ENCODE measurements at places on chromosomes 3 and 15.

DNA sequence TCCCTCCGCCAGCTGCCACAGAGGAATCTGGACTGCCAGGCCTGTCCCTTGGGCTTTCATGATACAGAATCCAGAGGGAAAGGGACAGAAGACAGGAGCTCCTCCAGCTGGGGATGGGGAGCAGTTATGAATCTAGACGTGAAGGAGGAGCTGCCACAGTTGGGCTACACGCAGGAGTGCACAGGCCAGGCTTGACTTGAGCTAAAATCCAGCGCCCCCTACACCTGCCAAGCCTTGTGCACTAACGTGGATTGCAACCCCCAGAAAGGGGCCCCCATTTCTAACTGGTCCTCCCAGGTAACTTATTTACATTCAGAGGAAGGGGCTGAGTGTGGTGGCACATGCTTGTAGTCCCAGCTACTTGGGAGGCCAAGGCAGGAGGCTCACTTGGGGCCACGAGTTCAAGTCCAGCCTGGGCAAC is 14.3 kb downstream of the KLHL6 start:
- DNase-seq: no peak

DNA sequence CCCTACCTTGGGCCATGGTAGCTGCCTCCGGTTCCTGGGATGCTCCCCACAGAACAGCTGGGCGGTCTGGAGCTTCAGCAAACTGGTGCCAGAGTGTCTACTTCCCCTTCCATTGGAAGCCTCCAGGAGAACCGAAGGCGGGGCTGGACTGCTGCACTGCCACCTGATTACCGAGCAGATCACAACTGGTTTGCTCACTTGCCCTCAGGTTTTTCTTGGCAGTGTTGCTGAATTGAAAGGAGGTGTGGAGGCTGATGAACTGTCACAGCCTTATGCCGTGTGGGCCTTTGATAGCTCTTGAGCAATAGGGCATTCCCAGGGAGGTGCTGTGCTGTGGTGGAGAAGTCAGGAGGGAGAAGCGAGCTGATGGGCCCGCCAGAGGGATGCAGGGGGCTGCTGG is at the start of gene TGM5:
TSS of gene TGM5 (minus strand) at position 95 of the 400 bp plus-strand sequence. CDS start at position 16, 79 bp downstream.
- no peak for DNase-seq

DNA sequence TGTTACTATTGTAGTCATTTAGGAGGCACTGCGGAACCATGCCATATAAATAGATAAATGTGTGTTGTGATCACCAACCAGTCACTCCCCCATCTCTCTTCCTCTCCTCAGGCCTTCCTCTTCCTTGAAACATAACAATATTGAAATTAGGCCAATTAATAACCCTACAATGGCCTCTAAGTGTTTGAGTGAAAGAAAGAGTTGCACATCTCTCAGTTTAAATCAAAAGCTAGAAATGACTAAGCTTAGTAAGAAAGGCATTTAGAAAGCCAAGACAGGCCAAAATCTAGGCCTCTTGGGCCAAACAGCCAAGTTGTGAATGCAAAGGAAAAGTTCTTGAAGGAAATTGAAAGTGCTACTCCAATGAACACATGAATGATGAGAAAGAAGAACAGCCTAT is 8.1 kb upstream of the DNASE1L3 start:
- DNase-seq: no peak

GRCh38 chr3:189948724-189949045 is 172.0 kb downstream of the P3H2 start:
- no peak for DNase-seq

DNA sequence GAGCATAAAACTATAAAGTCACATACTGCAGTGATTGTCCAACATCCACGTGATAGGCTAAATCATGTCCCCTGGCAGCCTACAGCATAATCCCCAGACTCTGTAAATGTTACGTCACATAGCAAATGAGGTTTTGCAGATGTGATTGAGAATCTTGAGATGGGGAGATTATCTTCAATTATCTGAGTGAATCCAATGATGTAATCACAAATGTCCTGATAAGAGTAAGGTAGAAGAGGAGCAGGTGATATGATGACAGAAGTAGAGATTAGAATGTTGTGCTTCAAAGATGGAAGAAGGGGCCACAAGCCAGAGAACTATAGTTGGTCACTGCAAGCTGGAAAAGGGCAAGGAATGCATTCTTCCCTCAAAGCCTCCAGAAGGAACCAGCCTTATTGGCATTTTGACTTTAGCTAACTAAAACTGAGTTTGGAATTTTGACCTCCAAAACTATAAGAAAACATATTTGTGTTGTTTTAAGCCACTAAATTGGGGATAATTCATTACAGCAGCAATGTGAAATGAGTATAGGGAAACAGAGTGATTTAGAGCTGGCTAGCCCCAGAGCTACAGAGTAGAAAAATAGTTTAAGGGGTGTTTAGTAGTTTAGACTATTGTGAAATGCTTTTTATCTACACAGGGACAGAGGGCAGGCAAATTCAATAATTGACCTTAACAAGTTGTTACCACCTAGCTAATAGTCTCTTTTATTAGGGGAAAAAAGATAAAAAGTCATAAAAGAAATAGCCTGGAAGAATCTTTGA is 15.2 kb downstream of the SLC2A2 start:
- DNase-seq: no peak

DNA sequence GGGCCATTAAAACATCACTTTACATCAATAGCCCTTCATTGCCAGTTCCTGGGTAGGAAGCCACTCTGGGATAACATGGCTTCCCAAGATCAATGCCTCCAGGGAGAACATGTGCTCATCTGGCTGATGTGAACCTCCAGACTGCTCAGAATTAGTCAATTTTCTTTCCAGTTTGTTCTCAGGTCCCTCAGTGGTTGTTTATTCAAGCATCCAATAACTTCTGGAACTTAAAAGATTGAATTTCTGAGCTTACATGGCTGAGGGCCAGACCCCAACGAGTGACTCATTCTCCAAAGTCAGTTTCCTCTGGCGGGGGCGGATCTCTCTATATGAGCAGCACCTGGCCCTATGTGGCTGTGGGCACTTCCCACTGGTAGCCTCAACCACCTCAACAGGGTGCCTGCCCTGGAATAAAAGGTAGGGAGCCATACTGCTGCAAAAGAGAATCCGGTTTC is 34.0 kb downstream of the LYZL4 start:
- DNase-seq: peak; percentile 71

DNA sequence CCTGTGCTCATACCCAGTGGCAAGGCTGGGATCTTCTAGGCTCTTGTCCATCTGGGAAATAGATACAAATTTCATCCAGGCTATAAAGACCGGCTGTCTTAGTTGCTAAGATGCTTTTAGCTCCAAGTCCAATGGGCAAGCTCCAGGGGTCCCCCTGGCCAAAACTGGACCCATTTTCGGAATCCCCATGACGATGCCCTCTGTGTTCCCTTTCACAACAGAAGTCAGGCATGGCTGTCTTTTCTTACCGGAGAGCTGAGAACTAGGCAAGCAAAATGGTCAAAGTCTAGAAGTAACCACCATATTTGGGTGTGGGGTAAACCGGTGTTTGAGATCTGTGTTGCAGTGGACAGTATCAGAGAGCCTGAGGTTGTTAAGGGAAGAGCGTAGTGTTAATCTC is 1.0 kb downstream of the GLYCTK start:
- peak; percentile 22 for DNase-seq

GRCh38 chr15:29821416-29822099 is 710 bp downstream of the TJP1 start:
- peak; percentile 71 for DNase-seq

- DNase-seq: no peak
These were observed 41.5 kb downstream of the TBC1D2B start for GRCh38 chr15:78035861-78036476.

- no peak for DNase-seq
These were observed 74.1 kb upstream of the CHRM5 start for GRCh38 chr15:33894193-33894592.

- no peak for DNase-seq
These were observed 36.8 kb upstream of the TBL1XR1 start for GRCh38 chr3:177234121-177234520.

GRCh38 chr3:124361566-124361965 is 368.7 kb upstream of the UMPS start:
- no peak for DNase-seq

DNA sequence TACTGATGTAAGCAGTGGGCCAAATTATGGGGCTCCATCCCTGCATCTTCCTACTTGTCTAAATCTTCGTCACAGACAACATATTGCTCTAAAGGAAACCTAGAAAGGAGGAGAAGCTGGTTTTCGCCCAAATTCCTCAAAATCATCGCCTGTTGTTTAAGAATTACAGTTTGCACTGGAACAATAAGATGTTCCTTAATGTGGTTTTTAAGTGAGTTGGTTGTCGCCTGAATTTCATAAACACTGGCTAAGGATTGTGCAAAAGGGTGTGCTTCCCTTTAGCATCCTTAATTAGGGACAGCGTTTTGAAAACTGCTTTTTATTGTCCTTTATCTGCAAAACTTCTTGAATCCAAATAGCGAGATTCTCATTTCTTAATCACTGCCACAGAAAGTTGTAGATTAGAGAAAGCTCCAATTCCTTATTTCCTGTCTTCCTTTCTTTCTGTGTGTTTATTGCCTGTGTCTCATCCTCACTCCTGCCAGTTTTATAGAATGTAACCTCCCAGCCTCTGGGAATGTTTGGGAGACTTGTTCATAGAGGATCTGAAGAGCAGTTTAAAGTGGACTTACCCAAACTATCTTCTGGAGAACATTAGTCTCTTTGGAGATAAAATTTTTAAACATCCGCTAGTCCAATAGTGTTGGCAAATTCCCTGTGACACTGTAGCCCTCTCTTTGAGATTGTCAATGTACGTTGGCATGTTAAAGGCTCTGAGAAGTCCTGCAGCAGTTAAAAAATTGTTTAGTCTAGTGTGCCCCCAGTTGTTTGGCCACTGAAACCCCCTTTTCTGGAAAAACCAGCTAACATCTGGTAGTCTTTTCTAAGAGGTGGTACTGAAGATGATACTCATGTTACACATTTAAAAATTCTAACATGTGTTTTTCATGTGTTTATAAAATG is 50.4 kb downstream of the FLNB start:
- peak; percentile 28 for DNase-seq

- DNase-seq: no peak
These were observed 303.4 kb downstream of the ZNF621 start for GRCh38 chr3:40827942-40828688.

- no peak for DNase-seq
These were observed 54.4 kb downstream of the TPRA1 start for GRCh38 chr3:127535901-127536829.

DNA sequence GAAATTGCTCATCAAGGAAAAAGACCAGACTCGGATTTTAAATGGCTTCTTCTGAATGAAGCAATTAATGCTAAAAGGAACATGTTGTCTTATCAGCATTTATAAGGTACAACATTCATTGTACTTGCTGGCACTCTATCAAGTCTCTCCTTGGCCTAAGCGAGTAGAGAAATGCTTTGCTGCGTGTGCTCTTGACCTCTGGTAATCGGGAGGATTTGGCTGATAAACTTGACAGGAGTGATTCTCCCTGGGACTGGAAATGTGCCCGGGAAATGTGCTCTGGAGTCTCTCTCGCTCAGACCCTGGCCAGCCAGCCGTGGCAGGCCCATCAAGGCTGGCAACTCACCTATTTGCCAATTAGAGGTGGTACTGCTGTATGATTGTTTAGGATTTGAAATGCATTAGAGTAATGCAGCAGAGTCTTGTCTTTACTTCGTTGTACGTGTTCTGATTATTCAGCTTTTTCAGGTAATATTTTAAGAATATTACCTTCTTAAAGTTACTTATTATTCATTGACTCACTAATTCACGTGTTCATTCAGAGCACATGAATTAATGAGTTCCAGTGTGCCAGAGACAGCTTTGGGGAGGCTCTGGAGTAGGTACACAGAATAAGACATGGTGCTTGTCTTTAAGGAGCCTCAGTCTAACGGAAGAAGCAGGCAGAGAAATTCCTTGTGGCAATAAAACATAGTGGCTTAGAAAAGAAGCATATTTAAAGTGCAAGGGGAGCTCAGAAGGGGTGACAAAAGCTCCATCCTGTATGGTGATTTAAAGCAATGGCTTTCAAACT is 48.0 kb upstream of the TPRG1 start:
- no peak for DNase-seq

GRCh38 chr15:85010386-85011159 is 28.9 kb downstream of the PDE8A start:
- DNase-seq: no peak

- DNase-seq: no peak
These were observed 577.3 kb upstream of the ZNF717 start for GRCh38 chr3:76362643-76363042.

DNA sequence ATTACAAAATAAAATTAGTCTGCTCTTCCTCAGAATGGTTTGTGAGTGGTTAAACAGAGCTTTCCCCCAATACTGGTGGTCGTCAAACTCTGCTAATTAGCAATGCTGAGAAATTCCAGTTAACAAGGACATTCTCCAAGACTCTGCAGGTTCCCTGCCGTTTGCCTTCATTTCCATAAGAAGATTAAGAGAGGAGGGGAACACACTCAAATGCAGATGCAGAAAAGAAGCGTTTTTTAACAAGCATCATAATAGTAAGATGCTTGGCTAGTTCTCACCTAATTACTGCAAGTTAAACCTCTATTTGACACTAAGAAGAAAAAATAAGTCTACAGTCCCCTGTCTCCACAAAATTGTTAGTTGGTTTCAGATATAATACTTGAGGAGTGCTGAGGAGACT is 3.7 kb upstream of the SOX2 start:
- no peak for DNase-seq

DNA sequence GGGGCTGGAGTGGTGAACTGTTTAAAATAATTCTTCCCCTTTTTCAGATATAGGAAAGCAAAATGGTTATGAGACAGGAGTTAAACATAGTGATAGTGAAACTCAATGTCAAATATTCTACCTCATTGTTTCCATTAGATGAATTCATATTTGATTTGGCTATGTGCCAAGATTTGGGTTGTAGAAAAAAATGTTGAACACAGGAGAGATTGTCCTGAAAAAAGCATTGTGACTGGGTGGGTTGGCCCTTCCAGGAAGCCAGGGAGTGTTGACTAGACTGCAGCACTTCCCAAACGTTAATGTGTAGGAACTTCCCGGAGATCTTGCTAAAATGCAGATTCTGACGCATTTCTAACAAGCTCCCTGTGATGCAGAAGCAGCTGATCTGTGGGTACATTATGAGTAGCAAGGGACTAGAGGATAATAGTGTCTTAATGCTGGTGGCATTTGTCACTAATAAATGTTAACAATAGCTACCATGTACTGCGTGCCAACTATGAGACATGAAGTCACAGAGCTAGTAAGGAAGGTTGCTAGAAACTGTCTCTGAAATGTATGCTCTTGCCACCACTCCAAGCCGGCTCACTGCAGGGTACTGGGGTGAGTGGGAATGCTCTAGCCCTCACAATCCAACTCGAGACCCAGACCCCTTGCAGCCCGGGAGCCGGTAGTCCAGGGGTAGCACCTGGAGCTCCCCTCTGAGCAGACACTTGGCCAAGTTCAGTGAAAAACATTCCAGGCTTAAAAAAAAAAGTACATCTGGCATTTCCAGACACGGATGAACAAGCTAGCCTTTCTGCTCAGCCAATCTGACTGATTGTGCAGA is 120.6 kb downstream of the CD47 start:
- DNase-seq: no peak

GRCh38 chr15:77030928-77031375 is 36.0 kb downstream of the PSTPIP1 start:
- no peak for DNase-seq

DNA sequence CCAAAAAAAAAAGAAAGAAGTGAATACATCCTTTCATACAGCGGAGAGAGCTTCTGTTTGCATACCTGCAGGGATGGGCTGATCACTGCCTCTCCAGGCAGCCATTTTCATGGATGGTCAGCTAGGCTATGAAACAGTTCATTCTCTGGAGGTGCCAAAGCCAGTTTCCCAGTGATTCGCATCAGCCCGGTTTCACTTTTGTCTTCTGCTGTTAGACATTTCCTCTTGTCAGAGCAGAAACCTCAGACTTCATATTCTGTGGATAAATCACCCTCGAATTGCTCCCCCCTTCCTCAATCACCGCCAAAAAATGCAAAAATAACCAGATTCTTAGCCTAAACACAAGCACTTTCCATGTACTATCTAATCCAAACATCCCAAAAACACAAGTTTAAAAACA is 225.6 kb downstream of the ADAMTS9 start:
- no peak for DNase-seq

All from right forelimb (tissue), 1 donor.